ENCODE measurements at places on chromosomes 13 and 19.

GRCh38 chr13:57568865-57569264, 62.7 kb upstream of the PCDH17 start:
- no peak for DNase-seq

GRCh38 chr13:38777347-38778119, 90.7 kb downstream of the FREM2 start:
- DNase-seq: no peak

GRCh38 chr13:50153876-50154275, 138.6 kb downstream of the KCNRG start:
- DNase-seq: no peak

GRCh38 chr19:53517114-53517741, 20.7 kb upstream of the ZNF331 start:
- DNase-seq: no peak

DNA sequence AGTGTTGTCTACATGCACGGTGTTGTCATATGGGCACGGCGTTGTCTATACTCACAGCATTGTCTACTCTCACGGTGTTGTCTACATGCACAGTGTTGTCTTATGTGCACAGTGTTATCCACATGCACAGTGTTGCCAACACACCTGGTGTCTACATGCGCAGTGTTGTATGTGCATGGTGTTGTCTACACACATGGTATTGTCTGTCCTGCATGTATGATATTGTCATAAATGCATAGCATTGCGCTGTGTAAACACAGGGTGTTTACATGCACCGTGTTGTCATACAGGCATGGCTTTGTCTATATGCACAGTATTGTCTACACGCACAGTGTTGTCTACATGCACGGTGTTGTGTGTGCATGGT, 6.8 kb downstream of the ADPRHL1 start:
- no peak for DNase-seq

DNA sequence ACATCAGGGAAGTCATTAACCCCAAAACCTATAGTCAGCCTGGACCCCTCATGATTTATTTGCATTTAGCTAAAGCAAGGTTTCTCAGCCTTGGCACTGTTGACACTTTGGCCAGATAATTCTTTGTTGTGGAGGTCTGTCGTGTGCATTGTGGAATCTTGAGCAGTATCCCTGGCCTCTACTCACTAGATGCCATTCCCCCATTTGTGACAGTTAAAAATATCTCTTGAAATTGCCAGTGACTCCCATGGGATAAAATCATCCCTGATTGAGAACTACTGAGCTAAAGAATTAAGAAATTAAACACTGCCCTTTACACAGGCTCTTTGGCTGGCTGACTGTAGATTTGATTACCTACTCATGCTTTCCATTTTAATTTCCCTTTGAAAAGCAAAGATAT, 102.7 kb downstream of the LMO7 start:
- no peak for DNase-seq
